ENCODE measurements at places on chromosomes 12 and 14.

GRCh38 chr14:65414961-65415589, 2.5 kb downstream of the FUT8 start:
- DNase-seq = no peak

DNA sequence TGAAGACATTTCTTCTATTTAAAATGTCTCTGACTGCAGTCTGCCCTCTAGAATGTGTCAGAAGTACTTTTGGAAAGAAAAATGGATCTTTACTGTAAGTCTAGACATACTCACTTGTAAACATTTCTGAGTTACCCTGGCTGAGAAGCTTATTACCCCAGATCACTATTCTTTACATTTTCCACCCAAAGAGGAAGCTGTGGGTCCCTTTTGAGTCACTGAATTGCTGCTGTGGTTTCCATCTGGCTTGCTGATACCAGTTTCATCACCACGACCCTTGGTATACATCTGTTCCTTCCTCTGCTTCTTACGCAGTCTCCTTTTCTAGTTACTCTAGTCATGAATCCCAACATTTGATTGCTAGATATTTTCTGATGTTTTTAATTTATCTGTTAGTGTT, 20.2 kb upstream of the CLEC4D start:
- DNase-seq = no peak

- no peak for DNase-seq
These were observed 2.0 kb upstream of the CPNE8 start for GRCh38 chr12:38907201-38907923.

DNA sequence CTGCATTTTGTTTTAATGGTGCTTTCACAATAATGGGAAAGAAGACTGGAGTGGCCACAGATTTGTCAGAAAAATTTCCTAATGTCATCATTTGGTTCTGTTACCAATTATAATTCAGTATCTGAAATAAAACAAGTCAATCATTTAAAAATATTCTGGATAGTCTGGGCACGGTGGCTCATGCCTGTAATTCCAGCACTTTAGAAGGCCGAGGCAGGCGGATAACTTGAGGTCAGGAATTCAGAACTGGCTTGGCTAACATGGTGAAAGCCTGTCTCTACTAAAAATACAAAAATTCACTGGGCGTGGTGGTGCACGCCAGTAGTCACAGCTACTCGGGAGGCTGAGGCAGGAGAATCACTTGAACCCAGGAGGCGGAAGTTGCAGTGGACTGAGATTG, 4.0 kb upstream of the LIMA1 start:
- DNase-seq = no peak

- peak; percentile 76 for DNase-seq
These were observed 594 bp downstream of the TAMALIN start for GRCh38 chr12:52007158-52007921.

DNA sequence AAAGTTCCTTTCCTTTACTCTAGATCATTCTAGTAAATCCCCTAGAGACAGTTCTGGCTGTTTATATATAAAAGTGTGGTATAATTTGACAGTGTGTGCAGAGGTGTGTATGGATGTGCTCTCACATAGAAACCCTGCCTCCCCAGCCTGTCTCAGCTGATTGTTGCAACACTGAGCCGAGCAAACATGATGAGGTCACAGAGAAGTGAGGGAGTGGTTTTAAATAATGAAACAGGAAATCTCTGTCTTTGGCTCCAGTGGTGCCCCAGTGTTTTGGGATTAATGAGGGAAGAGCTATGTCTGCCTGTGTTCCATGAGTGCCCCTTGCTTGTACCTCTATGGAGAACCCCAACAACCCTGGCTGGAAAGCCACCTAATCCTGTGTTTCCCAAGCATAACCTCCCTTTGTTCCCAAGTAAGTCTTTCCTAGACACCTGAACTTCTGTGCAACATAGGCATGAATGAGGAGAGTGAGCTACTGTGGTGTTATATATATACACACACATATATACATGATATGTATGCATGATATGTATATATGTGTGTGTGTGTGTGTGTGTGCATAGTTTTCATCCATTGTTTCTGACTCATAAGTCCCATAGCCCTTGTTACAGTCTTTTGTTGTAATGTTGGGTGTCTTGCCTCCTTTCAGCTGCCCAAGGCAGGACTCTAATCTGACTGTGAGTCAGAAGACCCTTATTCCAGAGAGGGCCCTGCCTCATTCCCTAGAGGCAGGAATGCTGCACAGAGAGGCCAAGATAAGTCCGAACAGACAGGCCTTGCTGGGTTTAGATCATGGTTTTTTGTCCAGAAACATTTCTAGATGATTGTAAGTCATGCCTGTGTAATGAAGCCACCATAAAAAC, 18.0 kb downstream of the TRAF3 start:
- peak; percentile 56 for DNase-seq
